ENCODE measurements at places on chromosomes 12 and 14. TPM values are rescaled to one million over a fixed set of nuclear protein-coding genes. Genes with fewer than 3 reads are reported as not detected.

The DDX11 gene
- 184 TPM for total RNA-seq

The RHOJ gene
- not detected for total RNA-seq

The RNASE1 gene
- total RNA-seq, result not detected

The ENDOU gene
- not detected for total RNA-seq

GRCh38 chr12:118456741-118457140 is 80.4 kb downstream of the SUDS3 start:
- H3K27me3 ChIP-seq, result no peaks in the 10 kb centered on the region
- no peak overlapping the region for H3K27ac ChIP-seq
- peaks cover 5% of the 10 kb centered on the region for H3K4me1 ChIP-seq
- H3K36me3 ChIP-seq, result no peaks in the 10 kb centered on the region
- H3K4me3 ChIP-seq, result no peak overlapping the region
- DNase-seq, result no peak

DNA sequence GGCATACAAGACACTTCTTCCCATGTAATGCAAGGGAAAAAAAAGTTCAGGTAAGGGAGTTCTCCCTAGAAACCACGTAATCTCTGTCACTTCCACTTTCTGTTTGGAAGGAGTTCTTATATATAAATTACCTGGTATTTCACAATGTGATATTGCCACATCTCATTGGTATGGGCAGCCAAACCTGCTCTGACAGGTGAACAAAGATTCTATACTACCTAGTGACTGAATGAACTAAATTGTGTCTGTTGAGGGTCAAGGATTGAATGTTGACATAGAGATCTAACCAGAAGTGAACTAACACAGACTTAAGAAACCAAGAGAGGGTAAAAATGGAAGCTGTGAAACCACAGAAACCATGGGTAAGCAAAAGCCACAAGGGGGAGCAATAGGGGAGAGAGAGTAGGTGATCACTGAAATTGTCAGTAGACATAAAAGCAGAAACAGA is 161.3 kb downstream of the RPL10L start:
- H3K27ac ChIP-seq, result no peak overlapping the region
- no peaks in the 10 kb centered on the region for H3K27me3 ChIP-seq
- DNase-seq, result no peak

DNA sequence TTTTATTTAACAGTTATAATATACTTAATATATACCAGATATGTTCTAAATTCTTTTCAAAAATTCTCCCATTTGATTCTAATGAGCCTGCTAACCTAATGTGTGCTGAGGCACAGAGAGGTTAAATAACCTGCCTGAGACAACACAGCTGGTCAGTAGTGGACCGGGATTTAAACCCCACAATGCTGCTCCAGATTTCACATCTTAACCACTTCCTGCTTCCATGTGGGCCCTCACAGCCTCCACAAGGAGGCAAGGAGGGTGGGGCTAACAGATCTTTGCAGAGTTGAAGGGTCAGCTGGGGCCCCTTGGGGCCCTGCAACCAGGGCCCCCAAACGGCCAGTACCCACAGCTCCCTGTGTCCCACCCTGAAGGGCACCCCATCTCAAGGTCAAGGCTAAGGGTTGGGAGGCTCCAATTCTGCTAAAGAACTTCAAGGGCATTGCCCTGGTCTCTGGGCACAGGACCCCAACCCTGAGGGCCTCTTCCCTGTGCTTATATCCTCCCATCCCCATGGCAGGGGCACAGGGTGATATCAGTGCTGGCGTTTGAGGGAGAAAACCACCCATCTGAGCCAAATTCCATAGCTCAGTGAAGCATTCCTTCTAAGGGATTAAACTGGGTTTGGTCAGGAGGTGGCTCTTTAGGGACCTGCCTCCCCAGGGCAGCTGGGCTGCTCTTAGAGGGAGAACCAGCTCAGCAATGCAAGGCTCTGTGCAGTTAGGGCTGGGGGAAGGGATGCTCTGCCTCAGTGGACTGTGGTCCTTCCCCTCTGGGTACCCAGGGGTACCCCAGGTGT is 2.2 kb downstream of the KRT80 start:
- peaks cover 11% of the 10 kb centered on the region for H3K4me1 ChIP-seq
- no peaks in the 10 kb centered on the region for H3K36me3 ChIP-seq
- peaks cover 11% of the 10 kb centered on the region for H3K27me3 ChIP-seq
- no peak overlapping the region for H3K27ac ChIP-seq
- DNase-seq, result no peak

DNA sequence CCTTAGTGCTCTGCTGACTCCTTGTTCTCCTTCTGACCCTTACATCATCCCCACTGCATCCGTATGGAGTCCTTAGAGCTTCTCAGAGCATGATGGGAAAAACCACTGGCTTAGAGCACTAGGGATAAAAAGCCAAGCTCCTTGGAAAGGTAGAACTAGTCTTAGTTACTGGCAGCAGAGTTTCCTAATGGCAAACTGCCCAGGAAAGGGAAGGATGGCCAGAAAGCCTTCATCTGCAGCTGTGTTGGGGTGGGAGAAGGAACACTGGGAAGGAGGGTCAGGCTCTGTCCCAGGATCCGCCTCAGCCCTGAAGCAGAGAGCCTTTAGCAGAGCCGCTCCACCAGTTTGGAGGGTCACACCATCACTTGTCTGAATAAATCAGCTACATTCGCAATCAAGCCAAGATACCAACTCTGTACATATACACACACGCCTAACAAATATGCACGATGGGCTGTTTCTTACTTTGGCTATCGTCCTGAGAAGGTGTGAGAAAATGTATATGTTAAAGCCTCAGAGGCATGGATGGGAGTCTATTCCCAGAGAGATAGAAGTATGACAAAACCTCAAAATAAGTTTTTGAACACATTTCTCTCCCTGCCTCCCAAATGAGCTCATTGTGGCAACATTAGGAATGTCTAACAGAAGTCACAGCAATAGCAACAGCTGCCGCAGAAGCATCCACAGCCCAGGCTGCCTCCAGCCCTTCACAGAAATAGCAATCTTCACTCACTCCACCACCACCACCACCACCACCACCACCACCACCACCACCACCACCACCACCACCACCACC is 18.6 kb upstream of the GALNT8 start:
- H3K4me1 ChIP-seq, result peaks cover 14% of the 10 kb centered on the region
- no peak overlapping the region for H3K4me3 ChIP-seq
- peaks cover 10% of the 10 kb centered on the region for H3K36me3 ChIP-seq
- no peak overlapping the region for H3K27ac ChIP-seq
- H3K27me3 ChIP-seq, result peaks cover 5% of the 10 kb centered on the region
- DNase-seq, result no peak

GRCh38 chr12:132761032-132761920 is at the start of gene ANKLE2:
Gene ANKLE2, minus strand, starts transcription at chr12:132761832. Its CDS starts 34 bp downstream, at chr12:132761798.
- H3K27ac ChIP-seq, result peak within 1 kb of the TSS; percentile 93
- peak; percentile 83 for DNase-seq
- H3K4me1 ChIP-seq, result peaks cover 34% of the 10 kb centered on the region

GRCh38 chr12:108751821-108752220 is 20.5 kb upstream of the CORO1C start:
- DNase-seq, result no peak
- H3K4me3 ChIP-seq, result no peak overlapping the region
- H3K27me3 ChIP-seq, result no peaks in the 10 kb centered on the region
- no peaks in the 10 kb centered on the region for H3K4me1 ChIP-seq
- H3K27ac ChIP-seq, result no peak overlapping the region

- no peak overlapping the region for H3K4me3 ChIP-seq
- H3K36me3 ChIP-seq, result no peaks in the 10 kb centered on the region
- no peaks in the 10 kb centered on the region for H3K4me1 ChIP-seq
- no peak for DNase-seq
These were observed 4.1 kb downstream of the SERPINA1 start for GRCh38 chr14:94384342-94384741.

- no peak overlapping the region for H3K4me3 ChIP-seq
- no peak for DNase-seq
- no peak overlapping the region for H3K27ac ChIP-seq
- H3K4me1 ChIP-seq, result no peaks in the 10 kb centered on the region
- peaks cover 15% of the 10 kb centered on the region for H3K36me3 ChIP-seq
These were observed 255.9 kb downstream of the RAD51B start for GRCh38 chr14:68075382-68076029.

DNA sequence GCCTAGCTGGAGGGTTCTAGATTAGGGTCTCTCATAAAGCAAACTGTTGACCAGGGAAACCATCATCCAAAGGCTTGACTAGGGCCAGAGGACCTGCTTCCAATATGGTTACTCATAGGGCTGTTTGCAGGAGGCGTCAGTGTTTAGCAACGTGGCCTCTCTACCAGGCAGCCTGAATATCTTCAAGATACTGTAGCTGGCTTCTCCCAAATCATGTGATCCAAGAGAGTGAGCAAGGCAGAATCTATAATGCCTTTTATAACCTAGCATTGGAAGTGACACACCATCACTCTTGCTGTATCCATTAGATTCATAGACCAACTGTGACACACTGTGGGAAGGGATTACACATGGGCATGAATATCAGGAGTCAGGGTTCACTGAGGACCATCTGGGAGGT is 17.3 kb downstream of the TPH2 start:
- no peak for DNase-seq
- peaks cover 9% of the 10 kb centered on the region for H3K27me3 ChIP-seq
- H3K36me3 ChIP-seq, result no peaks in the 10 kb centered on the region
- H3K27ac ChIP-seq, result no peak overlapping the region
- H3K4me1 ChIP-seq, result no peaks in the 10 kb centered on the region
- H3K4me3 ChIP-seq, result no peak overlapping the region

DNA sequence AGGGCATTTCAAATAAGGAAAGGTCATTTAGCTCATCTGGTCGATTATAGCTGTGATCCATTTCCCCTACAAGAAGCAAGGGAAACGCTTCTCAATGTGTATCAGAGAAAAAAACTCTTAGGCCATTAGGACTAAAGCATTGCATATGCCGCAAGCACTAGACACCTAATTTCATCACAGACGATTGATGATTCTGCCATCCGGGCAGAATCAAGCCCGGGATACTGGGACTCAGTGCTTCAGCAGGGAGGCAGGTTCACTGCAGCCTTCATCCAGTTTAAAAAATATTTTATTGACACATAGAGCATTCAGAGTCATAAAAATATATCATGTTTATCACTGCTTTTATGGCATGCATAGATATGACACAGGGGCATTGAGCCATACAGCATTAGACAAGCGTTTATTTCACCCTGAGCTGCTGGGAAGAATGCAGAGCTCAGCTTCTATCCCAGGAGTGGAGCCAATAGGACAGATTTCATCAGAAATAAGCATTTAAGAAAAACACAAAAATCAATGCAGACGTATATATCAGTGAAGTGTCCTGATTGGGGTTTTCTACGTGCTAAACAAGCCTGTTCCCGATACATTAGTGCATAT is 806.9 kb downstream of the GALC start:
- no peak overlapping the region for H3K4me3 ChIP-seq

GRCh38 chr12:109723311-109723881 is 9.8 kb downstream of the FAM222A start:
- DNase-seq, result no peak
- no peak overlapping the region for H3K27ac ChIP-seq
- no peaks in the 10 kb centered on the region for H3K4me1 ChIP-seq
- H3K4me3 ChIP-seq, result no peak overlapping the region
- H3K36me3 ChIP-seq, result no peaks in the 10 kb centered on the region
- H3K27me3 ChIP-seq, result peaks cover 10% of the 10 kb centered on the region

DNA sequence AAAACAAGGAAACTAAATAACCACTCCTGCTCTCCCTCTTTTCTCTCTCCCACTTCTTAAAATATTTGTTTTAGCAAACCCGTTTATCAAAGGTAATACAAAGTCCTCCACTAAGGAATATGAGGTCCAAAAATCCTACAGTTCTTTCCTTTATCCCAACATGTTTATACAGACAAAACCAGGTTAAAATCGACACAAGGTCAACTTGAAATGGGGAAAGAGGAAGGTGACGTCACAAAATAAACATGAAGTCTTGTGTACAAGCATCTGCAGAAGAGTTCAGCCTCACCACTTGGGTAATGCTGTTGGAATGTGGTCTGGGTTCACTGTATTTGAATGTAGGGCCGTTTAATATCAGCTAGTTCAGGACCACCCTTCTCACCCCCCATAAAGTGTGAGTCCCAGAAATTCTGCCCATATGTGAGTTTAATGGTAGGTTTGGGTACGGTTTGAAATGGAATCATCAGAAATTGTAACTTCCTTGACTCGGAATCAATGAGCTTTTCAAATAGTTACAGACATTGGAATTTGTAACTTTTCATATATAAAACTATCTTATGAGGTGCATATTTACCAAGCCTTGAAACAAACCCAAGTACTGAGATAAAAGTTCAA is 120.0 kb upstream of the SLC38A2 start:
- no peak for DNase-seq
- H3K27ac ChIP-seq, result no peak overlapping the region
- no peak overlapping the region for H3K4me3 ChIP-seq
- peaks cover 7% of the 10 kb centered on the region for H3K36me3 ChIP-seq

DNA sequence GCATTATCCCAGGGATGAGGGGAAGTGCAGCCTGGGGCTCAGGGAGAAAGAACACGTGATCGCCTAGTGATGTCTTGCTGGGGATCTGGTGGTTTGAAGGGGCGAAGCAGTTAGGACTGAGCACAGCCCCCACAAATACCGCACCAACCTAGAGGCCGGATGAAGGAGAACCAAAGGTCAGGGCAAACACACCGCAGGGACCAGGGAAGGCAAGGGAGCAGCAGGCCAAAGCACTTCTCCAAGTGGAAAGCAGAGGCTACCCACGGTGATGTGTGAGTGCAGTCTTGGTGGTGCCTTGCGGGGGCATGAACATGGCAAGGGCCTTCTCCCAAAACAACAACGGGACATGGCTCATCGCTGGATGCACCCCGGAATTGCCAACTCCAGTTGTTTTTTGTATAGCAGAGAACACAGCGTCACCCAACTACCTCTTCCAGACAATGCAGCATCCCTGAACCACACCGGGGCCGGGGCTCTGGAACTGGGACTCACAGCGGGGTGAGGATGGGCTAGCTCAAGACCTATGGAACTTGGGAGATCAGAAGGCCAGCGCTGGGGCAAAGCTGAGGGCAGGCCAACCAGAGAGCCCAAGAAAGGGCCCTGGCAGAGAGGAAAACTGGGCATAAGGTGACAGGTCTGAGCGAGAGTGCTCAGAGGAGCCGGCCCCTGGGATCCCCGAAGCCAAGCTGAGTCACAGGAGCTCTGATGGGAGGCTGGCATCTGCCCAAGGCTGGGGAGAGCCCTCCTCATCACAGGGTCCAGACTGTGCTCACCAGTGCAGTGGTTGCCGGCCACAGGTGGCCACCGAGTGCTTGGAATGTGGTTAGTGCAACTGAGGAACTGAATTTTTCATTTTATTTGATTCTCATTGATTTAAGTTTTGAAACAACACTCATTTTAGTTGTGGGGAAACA is 11.1 kb downstream of the GALNT16 start:
- DNase-seq, result no peak
- H3K4me3 ChIP-seq, result no peak overlapping the region
- H3K36me3 ChIP-seq, result no peaks in the 10 kb centered on the region
- H3K27ac ChIP-seq, result no peak overlapping the region

- H3K36me3 ChIP-seq, result peaks cover 53% of the 10 kb centered on the region
- H3K4me1 ChIP-seq, result peaks cover 18% of the 10 kb centered on the region
- no peaks in the 10 kb centered on the region for H3K27me3 ChIP-seq
- peak overlapping the region; percentile 35 for H3K27ac ChIP-seq
These were observed 101.2 kb downstream of the PEBP1 start for GRCh38 chr12:118237052-118237665.
